Glutamatergic neuron (in vitro differentiated cells): ENCODE measurements at places on chromosomes 2 and 18.

GRCh38 chr2:120791962-120792297 lies 56.3 kb downstream of the GLI2 start:
- DNase-seq = no peak

- no peak for DNase-seq
Measured at GRCh38 chr18:68532328-68532885, 182.5 kb downstream of the TMX3 start.

DNA sequence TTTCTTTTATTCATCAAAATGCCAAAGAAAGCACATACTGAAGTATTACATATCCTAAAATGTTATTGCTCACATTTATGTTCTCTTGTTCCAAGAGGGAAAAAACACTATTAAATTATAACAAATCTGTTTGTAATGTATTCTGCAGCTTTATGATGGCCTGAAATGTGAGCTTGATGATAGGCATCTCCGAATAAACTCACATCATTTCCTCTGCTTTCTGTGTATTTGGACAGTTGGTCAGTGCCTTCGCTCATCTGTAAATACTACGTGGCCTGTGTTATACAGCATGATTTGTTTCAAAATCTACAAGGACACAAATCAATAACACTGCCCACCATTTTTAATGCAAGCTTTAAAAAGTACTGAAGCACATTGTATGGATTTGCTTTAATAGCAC lies 672.8 kb upstream of the SYT4 start:
- DNase-seq = no peak

DNA sequence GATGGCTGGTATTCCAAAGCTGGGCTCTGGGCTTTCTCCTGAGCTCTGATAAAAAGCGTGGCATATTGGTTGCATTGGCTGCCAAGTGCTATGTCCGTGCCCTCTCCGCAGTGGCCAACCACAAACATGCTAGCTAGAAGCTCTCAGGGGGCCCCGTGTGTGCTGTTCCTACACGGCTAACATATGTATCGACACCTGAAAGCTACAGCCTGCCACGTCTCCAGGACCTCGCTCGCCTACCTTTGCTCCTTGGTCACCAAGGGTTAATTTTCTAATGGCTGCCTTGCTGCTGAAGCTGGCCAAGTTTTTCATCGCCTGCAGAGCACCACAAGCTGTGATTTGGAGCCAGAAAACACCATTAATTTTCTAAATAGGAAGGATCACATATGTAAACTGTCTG lies 888.4 kb downstream of the BCL11A start:
- DNase-seq = no peak

GRCh38 chr2:61454383-61454782 lies 16.5 kb downstream of the USP34 start:
- DNase-seq = no peak
